ENCODE measurements at places on chromosomes 7 and 10.
A peak's percentile ranks its signal among the peaks of the same experiment; 100 is the strongest.

DNA sequence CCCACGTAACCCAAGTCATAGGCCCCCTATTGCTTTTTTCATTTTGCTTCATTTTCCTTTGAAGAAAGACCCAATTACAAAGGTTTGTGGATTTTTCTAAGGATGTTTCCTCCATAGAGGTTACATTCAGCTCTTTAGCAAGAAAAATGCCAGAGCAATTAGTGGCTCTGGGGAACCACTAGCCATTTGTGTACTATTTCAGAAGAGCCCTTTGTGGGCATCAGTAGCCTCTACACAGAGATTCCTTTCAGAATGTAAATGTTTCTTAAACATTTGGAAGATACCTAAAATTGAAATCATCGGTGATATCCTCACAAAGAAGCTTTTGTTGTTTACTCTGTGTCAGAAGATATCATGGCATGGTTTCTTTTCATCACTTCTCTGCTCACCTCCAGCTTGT lies 291.0 kb upstream of the KMT2E start:
- no peak for DNase-seq

DNA sequence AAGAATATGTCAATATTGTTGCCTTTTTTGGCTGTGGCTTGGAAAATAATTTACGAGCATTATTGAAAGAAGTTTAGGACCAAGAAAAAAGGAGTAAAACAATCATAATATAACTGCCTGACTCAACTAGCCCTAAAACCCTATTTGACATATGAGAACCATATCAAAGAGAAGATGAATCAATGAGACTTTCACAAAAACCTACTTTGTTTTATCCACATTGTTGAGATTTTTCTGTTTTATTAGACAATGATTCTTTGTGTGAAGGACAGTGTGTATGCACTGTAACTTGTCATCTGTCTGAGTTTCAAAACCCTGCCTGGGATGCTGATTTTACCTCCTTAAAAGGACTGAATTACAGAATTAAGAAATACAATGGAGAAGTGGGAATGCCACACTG lies 19.0 kb downstream of the SOSTDC1 start:
- no peak for DNase-seq

- DNase-seq: no peak
Measured at GRCh38 chr10:6322805-6323204, 120.1 kb downstream of the PFKFB3 start.

GRCh38 chr7:120480472-120480871 lies 207.5 kb downstream of the KCND2 start:
- DNase-seq: no peak

GRCh38 chr7:99789441-99790070 lies 5.6 kb upstream of the CYP3A4 start:
- no peak for DNase-seq

DNA sequence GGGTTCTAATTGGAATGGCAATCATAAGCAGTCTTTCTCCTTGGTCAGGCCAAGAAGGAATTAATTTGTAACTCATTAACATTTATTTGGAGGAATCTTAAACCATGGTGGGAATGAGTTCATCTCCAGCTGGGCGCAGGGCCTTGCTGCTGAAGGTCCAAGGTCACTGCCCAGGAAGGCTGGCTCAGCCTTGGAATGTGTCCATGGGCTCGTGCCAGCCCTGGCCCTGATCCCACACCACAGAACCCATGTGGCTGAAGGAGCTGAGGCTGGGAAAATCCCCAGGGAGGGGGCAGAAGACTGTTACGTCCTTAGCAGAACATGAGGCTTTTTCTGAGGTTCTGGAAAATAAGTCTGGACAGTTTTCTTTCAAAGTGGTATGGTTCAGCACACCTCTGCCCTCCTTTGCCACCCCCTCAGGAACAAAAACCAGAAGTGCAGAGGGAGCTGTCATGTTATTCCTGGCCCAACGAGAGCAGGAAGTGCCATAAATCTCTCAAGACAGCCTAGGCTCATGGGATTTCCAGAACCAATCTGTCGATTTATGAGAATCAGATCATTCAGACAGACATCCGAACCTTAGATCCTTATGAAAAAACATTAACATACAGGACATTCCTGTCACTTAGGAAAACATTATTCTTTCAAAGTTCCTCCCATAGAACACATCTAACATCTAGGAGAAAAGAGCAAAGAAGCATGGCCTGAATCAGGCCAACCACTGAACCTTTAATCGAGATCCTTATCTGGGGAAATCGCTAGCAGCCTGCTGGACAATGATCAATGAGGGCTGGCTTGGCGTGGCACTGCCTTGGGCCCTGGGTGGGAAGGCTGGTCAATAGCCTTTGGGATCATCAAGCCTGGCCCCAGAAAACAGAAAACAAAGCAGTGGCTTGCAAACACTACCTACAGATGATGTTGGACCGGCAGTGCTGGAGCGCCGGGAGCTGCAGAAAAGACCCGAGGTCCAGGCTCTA lies 134.3 kb downstream of the TAX1BP1 start:
- no peak for DNase-seq

DNA sequence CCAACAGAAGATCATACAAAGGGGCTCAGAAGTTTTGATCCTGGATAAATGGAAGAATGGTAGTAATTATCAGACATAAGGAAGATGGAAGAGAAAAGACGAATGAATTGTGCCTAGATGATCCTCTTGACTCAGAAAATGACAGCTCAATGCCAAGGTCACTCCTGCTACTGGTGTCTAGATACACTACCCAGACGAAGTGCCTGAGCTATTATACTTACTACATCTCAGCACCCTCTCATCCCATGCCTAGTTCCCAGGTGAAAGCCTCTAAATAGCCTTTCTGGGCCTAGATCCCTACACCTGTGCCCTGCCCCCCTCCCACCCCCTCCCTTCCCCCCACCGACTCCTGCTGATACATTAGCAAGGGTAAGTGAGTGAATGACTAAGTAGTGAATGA lies 25.5 kb downstream of the PDE1C start:
- no peak for DNase-seq

DNA sequence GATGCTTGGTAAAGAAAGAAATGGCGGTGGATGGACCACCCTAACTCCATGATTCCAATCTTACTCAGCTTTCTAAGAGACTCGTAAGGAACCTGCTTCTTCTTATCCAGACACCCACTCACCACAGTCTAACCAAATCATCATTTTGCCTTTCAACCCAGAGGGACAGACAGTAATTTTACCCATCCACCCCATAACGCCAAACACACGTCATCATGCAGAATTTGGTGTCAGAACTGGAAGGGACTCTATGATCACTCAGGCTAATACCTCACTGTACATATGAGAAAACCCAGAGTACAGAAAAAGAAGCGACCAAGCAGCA lies 388 bp downstream of the ECD start:
- DNase-seq: no peak

- DNase-seq: no peak
Measured at GRCh38 chr10:122407375-122408125, 33.0 kb downstream of the PLEKHA1 start.

DNA sequence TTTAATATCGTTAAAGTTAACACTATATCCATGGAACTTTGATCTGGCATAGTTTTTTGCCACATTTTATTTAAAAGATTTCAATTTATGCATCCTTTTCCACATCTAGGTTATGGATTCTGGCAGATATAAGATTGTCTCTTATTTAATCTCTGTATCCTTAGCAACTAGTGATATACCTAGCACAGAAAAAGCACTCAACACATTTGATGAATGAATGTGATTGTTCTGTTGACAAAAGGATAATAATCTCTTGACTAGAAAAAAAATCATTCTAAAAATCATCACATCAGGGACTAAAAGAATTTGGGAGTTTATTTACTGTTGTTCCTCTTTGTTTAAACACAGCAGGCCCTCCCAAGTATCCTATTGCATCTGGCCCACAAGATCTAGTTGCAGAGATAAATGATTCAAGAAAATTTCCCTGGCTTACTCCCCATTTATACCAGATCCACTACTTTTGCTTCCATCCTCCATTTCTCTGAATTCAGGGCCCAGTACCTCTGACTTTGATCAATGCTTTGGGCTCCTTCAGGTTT lies 84.0 kb upstream of the C1GALT1 start:
- no peak for DNase-seq

DNA sequence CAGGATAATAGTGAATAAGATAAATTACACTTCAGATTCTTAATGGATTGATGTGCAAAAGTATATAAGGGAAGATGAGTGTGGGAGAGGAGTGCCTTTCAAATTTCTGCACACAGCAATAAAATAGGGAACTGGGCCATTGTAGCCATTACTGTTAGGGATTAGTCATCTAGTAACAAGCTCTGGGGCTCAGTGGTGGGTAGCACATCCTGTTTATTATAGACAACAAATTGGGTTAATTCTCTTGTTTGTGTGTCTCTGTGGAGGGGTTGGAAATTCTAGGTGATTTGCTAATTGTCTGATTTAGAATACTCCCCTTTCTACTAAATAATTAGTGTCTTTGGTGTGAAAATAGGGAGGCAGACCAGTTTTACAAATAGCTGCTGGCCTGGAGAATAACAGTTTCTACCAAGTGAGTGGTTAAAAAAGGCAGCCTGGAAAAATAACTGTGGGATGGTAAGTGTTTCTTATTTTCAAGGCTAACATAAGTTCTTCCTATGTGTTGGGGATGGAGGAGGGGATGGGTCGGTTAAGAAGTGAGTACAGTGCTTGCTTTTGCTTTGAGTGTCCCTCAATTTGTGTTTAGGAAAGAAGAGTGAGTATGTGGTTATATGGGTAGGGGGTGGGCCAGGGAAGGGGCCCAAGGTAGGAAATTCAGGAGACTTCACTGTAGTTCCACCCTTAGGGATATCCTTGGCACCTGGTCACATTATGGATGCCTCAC lies 43.3 kb upstream of the TMEM248 start:
- no peak for DNase-seq

GRCh38 chr10:100968863-100969186 lies 479 bp upstream of the SEMA4G start:
- no peak for DNase-seq

GRCh38 chr10:70761031-70761601 lies 24.1 kb downstream of the TBATA start:
- DNase-seq: peak; percentile 50

DNA sequence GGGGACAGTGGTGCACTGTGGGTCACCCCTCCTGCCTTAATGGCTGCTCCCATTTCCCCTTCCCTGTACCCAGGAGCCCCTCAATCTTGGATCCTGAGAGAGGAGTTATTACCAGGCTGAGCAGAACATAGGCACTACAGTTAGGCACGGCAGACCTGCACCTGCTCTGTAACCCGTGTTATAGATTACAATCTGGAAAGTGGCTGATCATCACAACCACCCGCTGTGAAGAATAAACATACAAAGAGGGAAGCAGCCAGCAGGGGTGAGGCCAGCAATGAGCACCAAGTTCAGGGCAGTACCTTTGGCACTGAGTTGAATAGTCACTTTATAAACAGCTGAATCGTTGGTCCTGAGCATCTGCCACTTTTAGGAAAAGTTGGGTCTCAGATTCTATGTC lies 1.7 kb downstream of the CDHR1 start:
- DNase-seq: peak; percentile 18

DNA sequence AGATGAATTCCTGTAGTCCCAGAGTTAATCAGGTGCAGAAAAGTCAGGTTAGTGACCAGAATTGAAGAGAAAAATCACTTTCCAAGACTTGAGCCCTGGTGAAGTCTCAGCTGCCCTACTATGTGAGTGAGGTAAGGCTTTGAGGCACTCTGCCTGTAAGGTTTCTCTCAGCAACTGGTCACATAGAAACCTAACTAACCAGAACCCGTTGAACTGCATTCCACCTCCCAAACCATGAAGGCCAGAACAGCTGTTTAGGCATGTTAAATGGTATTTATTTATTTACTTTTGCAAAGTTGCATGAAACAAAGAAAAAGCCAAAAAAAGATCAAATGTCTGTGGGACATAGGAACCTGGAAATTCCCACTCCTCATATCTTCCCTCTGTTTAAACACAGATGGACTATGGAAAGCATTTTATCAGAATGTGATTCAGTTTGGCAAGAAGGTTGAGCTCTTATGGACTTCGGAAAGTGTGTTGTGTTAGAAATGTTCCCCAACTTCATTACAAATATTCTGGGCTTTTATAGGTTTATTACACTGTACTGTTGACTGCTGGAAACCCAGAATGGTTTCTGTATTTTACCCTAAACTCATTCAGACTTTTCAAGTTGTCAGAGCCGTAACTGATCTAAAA lies 12.8 kb upstream of the GPR85 start:
- no peak for DNase-seq

DNA sequence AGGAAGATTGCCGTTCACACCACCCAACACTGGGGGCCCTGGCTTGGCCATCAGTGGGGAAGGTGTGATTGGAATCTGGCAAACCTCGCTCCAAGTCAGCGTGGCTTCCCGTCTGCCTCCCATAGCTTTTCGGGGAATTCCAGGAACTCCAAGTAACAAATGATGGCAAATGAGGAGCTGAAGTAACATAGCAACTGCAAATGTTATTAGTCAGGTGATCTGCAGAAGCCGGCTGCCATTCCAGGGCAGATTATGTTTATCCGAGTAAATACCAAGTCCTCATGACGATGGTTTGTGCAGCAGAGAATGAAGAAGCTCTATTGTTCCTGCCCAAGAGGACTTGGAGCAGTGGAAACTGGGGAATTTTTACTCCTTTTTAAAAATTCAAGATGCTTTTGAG lies 270.5 kb upstream of the PODXL start:
- DNase-seq: peak; percentile 38

DNA sequence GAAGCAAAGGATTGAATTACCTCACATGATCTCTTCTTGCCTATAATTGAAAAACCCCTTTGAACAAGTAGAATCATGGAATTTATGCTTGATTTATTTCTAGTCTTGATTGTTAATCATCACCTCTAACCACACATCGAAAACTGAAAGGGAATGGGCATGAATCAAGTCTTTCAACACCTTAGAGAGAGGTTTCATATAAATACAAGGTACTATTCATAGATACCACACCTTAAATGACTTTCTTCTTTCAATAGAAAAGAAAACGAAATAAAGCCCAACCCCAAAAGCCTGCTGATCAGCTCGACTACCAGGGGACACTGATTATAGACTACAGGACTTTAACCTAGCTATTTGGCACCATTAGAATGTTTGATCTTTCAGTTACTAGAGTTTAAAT lies 128.6 kb upstream of the PTPRZ1 start:
- no peak for DNase-seq

- DNase-seq: no peak
Measured at GRCh38 chr7:10860516-10860915, 113.2 kb upstream of the PHF14 start.

DNA sequence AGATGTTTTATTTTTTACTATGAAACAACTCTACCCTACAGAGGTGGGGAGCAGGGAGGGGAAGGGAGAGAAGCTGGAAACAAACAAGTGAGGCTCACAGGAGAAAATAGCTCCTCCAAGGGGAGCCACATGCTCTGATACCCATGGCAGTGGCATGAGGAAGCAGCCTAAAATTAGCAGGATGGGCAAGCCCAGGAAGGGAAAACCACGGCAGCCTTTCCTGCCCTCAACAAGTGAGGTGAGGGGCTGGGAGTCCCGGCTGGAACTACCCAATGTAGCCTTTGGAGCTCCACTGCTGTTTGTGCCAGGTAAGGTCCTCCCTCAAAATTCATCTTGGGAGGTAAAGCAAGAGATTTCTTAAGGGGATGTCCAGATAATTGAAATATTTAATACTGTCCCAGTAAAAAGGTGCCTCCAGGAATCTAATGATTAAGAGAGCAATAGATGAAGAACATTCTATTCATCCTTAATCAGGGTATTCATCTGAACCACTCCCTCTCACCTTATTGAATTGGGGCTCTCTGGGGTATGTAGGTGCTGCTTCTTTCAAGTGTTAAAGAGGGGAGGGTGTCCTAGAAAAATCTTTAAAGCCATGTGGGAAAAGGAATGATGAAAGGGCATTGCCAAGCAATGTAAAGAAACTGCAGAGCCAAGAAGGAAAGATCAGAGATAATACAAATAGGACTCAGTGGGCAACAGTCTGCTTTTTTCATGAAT lies 12.8 kb upstream of the HERC4 start:
- DNase-seq: no peak

GRCh38 chr10:101053516-101053915 lies 8.3 kb upstream of the KAZALD1 start:
- no peak for DNase-seq

Measured in eye (tissue), 1 donor.